ENCODE measurements at places on chromosomes 5 and 9. TPM values are rescaled to one million over a fixed set of nuclear protein-coding genes. Genes with fewer than 3 reads are reported as not detected.

GRCh38 chr5:84274585-84275468 is 109.9 kb downstream of the EDIL3 start:
- no peak for DNase-seq

DNA sequence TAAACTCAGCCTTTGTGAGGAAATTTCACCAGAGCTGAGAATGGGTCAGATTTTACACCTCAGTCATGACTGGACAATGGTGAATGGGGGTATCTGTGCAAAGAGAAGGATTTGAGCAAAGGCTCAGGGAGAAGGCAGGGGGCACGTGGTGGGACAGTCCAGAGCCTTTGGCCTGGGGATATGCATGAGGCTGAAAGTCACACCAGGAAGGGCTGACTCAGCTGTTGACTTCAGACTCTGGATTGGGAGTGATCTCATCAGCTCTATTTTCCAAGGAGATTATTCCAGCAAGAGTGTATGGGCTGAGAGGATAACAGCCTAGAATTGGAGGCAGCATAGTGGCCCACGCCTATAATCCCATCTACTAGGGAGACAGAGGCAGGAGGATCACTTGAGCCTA is 53.6 kb downstream of the SAXO1 start:
- no peak for DNase-seq

The SLC25A2 gene
- 0.28 TPM for total RNA-seq

The TTC16 gene
- total RNA-seq: 0.05 TPM

DNA sequence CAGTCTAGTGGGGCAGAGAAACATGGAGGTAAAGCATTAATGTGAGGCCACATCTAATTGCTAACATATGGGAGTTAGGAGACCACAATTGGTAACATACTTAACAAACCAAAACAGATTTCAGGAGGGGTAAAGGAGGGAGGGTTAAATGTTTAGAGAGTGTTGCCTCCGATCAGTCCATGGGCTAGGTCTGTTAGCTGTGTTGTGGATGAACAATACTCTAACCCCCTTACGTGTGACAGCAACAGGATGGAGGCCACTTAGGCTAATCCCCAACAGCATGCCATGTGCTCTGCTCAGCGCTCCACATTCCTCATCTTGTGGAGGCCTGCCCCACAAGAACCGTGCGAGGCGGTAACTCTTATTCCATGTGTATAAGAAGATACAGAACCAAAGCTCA is 167.0 kb downstream of the CRB2 start:
- no peak for DNase-seq

The SLC46A2 gene
- total RNA-seq: not detected

The MARCOL gene
- not detected for total RNA-seq

DNA sequence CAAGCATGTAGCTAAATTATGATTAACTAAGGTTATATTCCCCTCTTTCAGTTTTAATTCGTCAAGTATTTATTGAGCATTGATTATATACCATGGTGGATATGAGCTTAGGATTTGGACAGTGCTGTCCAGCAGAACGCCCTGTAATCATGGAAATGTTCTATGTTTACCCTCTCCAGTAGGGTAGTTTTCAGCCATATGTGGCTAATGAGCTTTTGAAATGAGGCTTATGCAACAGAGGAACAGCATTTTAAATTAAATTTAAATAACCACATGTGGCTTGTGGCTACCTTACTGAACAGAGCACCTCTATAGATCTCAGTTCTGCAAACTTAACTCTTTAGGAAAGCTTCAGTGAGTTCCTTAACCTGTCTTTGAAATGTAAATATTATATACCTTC is 59.1 kb downstream of the JMY start:
- no peak for DNase-seq

DNA sequence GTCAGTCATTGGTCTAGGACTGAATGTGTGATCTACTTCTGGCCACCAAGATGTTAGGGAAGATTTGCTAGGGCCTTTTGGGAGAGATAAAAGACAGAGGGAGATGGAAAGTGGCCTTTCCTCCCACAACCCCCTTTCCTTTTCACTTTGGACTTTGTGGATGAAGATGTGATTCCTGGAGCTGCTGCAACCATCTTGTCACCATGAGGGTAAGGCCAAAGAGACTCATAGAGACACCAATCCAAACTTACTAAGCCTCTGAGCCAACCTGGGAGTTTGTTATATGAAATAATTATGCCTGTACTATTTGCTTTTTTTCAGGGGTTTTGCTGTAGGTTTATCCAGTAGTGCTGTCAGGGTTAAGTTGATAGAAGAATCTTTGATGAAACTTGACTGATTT is 111.8 kb upstream of the SMIM23 start:
- no peak for DNase-seq
